ENCODE measurements at places on chromosomes 1 and 21.

GRCh38 chr21:28473530-28474220, 519.0 kb downstream of the LTN1 start:
- no peak overlapping the region for H3K27ac ChIP-seq
- peaks cover 10% of the 10 kb centered on the region for H3K27me3 ChIP-seq
- no peak overlapping the region for H3K4me3 ChIP-seq
- no peaks in the 10 kb centered on the region for H3K36me3 ChIP-seq

- peaks cover 5% of the 10 kb centered on the region for H3K36me3 ChIP-seq
- peaks cover 30% of the 10 kb centered on the region for H3K4me1 ChIP-seq
- H3K4me3 ChIP-seq: peak overlapping the region; percentile 68
- peak; percentile 70 for DNase-seq
- H3K27me3 ChIP-seq: no peaks in the 10 kb centered on the region
These were observed 1.0 kb downstream of the ARID1A start for GRCh38 chr1:26696654-26697430.

DNA sequence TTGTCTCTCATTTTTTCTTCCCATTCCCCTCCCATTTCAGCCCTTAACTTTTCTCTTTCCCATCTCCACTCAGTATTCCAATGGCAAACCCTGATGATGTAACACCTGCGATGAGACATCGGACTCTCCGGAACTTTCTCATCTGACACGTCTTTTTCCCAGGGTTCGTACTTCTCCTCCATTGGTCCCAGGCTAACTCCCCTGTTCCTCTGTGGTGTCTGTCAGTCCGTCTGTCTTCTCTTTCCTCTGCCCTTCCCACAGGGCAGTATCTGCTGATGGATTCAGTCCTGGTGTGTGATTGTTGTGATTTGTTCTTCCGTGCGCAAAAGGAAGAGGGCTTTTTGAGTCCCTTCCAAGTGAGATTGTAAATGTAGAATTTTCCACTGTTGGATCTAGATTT, 27.7 kb downstream of the VANGL2 start:
- H3K4me1 ChIP-seq: peaks cover 58% of the 10 kb centered on the region
- peaks cover 10% of the 10 kb centered on the region for H3K36me3 ChIP-seq
- no peaks in the 10 kb centered on the region for H3K27me3 ChIP-seq
- peak overlapping the region; percentile 28 for H3K4me3 ChIP-seq

- no peak overlapping the region for H3K4me3 ChIP-seq
- no peak overlapping the region for H3K27ac ChIP-seq
- peaks cover 51% of the 10 kb centered on the region for H3K4me1 ChIP-seq
- DNase-seq: no peak
These were observed 2.9 kb upstream of the INAVA start for GRCh38 chr1:200891774-200892157.

- peaks cover 20% of the 10 kb centered on the region for H3K4me1 ChIP-seq
- H3K36me3 ChIP-seq: peaks cover 36% of the 10 kb centered on the region
- H3K4me3 ChIP-seq: no peak overlapping the region
- no peak for DNase-seq
- no peaks in the 10 kb centered on the region for H3K27me3 ChIP-seq
These were observed 22.5 kb downstream of the MIER1 start for GRCh38 chr1:66947267-66947666.

GRCh38 chr1:45792744-45793143, 10.7 kb upstream of the MAST2 start:
- no peaks in the 10 kb centered on the region for H3K36me3 ChIP-seq
- no peaks in the 10 kb centered on the region for H3K4me1 ChIP-seq
- H3K27ac ChIP-seq: no peak overlapping the region
- no peak overlapping the region for H3K4me3 ChIP-seq
- peaks cover 17% of the 10 kb centered on the region for H3K27me3 ChIP-seq

GRCh38 chr1:220235462-220235861, 36.8 kb downstream of the RAB3GAP2 start:
- peaks cover 30% of the 10 kb centered on the region for H3K4me1 ChIP-seq
- H3K36me3 ChIP-seq: peaks cover 27% of the 10 kb centered on the region
- H3K4me3 ChIP-seq: no peak overlapping the region
- no peak overlapping the region for H3K27ac ChIP-seq
- H3K27me3 ChIP-seq: no peaks in the 10 kb centered on the region
